ENCODE measurements at places on chromosomes 1 and 21.

- no peak for DNase-seq
Measured at GRCh38 chr1:54979327-54979891, 1.0 kb upstream of the TMEM61 start.

DNA sequence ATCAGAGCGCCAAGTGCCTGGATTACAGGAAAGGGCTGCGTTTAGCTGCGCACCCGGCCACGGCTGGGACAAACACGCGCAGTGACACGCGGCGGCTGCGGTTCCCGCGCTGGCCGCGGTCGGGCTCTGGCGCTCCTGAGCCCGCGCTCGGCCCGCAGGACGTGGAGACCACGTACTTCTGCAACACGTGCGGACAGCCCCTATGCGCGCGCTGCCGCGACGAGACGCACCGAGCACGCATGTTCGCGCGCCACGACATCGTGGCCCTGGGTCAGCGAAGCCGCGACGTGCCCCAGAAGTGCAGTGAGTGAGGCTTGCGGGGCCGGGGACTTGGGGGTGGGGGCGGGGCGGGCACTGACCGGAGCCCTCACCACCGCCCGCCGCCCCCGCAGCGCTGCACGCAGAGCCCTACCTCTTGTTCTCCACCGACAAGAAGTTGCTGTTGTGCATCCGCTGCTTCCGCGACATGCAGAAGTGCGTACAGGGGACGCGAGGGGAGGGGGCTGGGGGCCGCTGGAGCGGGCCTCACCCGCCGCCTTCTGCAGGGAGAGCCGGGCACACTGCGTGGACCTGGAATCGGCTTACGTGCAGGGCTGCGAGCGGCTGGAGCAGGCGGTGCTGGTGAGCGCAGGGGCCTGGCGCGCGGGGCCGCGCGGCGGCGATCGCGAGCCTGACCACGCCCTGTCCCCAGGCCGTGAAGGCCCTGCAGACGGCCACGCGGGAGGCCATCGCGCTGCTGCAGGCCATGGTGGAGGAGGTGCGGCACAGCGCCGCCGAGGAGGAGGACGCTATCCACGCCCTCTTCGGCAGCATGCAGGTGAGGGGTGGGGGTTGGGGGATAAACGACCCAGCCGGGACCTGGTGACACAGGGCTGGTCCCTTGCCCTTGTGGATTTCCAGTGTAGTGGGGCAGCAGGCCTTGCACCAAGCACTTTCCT lies 3.1 kb downstream of the RNF207 start:
- DNase-seq = peak; percentile 23

DNA sequence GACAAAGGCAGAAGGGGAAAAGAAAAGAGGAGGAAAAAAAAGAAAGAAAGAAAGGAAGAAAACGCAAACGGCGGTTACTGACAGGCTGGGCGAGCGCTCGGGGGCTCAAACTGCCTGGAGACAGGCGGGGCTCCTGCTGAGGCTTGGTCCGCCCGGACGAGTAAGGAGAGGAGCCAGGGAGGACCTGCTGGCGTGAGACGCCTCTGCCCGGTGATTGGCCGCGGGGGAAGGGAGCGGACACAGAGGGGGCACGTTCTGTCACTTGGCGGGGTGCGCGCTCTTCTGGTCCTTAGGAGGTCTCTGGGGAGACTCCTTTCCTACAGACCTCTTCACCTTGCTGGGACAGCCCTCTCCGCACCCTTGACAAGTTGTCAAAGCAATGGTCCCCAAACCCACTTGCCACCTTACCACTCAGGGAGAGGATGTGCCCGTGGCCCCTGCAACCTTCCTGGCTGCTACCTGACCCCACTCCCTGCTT lies 791 bp upstream of the PIK3R3 start:
- no peak for DNase-seq

- no peak for DNase-seq
Measured at GRCh38 chr21:41761934-41762635, 4.8 kb downstream of the RIPK4 start.

DNA sequence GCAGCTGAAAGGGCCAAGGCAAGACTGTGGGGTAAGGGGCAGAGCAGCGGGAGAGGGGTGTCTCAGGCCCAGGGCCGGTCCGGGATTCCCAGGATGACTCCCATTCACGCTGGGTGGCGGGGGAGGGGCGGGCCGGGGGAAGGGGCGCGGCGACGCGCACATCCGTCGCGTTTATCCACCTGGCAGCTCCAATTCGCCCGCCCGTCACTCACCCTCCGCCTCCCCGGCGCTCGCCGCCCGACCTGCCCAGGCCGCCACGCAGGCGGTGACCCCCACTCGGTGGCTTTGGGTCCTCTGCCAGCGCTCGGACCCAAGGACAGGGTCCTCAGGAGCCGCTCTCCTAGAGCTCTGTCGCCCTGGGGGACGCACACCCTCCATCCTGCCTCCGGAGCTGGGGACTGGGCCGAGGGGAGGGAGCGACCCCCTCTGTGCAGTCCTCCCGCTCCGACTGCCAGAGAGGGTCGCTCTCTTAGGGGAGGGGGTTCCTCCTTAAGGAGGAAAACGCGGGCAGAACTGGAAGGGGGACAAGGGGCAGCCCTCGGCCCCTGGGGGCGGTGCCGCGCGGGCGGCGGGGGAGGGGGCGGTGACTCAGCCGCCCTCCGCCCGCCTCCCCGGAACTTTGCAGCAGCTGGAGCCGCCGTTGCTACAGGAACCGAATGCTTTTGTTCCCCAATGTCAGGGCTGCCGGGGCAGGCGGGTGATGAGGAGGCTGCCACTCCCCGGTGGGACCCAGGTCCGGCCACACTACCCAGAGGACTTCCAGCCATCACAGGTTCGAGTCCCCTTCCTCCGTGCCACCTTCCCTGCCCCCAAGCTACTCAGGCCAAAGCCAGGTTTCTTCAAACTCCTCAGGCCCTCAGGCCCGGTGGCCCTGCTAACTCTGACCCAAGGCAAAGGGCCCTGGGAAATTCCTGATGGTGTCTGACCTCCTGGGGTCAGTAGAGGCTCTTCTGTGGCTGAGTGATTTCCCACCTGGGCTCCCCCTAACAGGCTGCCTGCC lies 3.4 kb downstream of the ADGRB2 start:
- DNase-seq = peak; percentile 79

GRCh38 chr1:204042516-204042915 lies 30.4 kb upstream of the SOX13 start:
- no peak for DNase-seq

GRCh38 chr1:202951437-202951836 lies 6.7 kb downstream of the ADIPOR1 start:
- DNase-seq = no peak

DNA sequence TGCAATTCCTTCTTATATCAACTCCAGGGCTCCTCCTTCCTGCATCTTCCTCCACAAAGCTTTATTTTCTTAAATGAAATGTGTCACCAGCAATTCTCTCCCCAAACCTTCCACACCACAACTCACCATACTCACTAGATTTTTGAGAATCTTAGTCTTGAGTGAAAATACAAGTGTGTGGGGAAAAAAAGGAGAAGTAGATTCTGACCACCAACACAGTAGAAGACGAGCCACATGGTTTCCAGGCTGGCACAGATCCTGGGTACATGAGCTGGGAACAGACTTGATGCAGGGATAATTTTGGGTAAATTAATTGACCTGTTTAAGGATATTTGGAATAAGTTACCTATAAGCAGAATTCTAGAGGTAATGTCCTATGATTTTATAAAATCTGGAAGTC lies 72.8 kb upstream of the KCNJ15 start:
- DNase-seq = no peak

GRCh38 chr1:225526878-225527277 lies 99.0 kb upstream of the LBR start:
- no peak for DNase-seq

GRCh38 chr1:241356187-241356518 lies 852 bp downstream of the RGS7 start:
- DNase-seq = no peak

DNA sequence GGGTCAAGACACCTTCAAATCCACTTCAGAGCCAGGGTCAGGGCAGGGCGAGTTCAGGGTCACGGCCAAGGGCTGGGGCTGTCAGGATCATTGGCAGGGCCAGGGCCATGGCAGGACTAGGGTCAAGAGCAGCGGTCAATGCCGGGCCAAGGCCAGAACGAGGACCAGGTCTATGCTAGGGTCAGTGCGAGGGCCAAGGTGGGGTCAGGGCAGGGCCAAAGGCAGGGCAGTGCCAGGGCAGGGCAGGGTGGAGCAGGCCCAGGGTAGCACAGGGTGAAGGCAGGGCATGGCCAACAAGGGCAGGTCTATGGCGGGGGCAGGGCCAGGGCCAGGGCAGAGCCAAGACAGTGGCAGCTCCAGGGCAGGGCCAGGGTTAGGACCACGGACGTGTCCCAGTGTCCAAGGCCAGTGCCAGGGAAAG lies 154.0 kb downstream of the LIPI start:
- no peak for DNase-seq

DNA sequence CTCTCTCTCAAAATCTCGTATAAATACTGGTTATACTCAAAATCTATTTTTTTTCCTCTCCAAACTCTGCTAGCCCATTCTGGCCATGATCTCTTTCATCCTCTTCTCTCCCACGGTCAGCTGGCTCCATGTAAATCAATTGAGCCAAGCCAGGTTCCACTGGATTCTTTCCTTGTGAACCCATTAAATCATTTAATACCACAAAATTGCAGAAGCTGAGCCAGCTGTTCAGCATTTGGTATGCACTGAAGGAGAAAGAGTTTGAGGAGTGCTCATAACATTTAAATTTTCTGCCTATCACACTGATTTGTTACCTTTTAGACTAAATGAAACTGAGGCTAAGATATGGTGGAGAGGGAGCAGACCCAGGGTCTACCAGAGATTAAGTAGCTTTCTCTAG lies 29.1 kb upstream of the TADA1 start:
- no peak for DNase-seq

- DNase-seq = no peak
Measured at GRCh38 chr1:84291882-84292655, 9.4 kb upstream of the SAMD13 start.

GRCh38 chr1:176628775-176629174 lies 165.8 kb downstream of the PAPPA2 start:
- no peak for DNase-seq

DNA sequence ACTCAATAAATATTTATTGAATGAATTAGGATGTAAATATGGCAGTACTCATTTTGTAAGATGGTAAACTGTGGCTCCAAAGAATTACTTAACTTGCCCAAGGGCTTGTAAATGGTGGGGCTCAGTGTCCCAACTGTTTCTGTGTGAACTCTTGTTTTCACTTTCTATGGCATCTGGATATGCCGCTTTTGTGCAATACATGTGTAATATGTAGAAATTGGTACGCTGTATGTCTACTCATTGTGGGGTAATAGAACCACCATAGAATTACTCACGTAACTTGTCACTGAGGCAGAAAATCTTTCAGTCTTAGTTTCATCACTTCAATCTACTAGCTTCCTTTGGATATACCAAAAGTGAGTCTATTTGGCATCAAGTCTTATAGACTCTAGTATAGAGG lies 977 bp downstream of the PRPF3 start:
- DNase-seq = peak; percentile 7

DNA sequence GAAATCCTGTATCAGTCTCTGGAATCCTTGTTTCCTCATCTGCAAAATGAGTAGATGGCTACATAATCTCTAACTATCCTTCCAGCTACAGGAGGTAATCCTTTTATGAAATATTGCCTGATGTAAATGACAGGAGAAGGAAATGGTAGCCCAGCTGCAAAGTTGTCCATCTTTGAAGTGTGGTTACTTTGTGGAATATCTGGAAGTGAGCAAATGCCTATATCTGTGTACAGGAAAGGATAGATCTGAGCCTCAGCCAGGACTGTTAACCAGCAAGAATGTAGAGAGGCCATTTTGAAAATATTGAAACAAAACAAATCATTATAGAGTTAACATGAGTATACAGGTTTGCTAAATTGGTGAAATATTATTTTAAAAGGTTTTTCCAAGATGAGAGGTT lies 74.8 kb upstream of the BMP8A start:
- DNase-seq = no peak

DNA sequence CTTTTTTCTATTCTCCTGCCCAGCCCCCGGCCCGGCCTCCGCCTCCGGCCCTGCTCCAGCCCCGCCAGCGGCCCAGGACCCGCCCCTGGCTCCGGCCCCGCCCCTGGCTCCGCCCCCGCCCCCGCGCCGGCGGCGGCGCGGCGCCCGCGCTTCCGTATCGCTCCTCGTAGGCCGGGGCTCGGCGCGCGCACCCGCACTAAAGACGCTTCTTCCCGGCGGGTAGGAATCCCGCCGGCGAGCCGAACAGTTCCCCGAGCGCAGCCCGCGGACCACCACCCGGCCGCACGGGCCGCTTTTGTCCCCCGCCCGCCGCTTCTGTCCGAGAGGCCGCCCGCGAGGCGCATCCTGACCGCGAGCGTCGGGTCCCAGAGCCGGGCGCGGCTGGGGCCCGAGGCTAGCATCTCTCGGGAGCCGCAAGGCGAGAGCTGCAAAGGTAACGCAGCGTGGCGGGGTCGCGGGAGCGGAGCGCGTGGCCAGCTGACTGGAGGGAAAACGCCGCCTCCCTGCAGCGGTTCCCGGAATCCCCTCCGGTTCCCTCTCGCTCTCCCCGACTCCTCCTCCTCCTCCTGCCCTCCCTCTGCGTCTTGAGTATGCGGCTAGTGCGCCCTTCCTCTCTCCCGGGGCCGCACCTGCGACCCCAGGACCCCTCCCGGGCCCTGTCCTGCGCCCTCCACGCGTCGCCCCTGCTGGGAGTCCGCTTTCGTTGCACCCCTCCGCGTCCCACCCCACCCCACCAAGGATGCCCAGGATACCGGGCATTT lies at the start of gene IFNAR2:
IFNAR2 (plus strand) TSS at position 155 of the 761 bp plus-strand sequence. CDS start 11,985 bp downstream, outside the sequence.
- DNase-seq = peak; percentile 79

DNA sequence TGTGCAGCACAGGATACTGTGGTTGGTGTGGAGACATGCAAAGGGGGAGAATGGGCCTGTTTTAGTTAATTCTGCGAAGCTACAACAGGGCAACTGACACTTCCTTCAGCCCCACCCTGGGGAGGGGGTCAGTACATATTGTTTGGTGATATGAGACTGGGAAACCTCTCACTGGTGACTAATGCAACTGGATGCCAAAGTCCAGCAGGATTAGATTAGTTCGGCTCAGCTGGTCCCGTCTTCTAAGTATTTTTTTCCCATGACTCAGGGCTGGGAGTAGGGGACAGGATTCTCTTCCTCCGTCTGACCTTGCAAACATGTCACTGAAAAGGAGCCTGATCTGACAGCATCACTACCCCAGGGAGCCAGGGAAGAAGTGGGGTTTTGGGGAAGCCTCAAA lies 43.0 kb downstream of the PLXNA2 start:
- DNase-seq = no peak

DNA sequence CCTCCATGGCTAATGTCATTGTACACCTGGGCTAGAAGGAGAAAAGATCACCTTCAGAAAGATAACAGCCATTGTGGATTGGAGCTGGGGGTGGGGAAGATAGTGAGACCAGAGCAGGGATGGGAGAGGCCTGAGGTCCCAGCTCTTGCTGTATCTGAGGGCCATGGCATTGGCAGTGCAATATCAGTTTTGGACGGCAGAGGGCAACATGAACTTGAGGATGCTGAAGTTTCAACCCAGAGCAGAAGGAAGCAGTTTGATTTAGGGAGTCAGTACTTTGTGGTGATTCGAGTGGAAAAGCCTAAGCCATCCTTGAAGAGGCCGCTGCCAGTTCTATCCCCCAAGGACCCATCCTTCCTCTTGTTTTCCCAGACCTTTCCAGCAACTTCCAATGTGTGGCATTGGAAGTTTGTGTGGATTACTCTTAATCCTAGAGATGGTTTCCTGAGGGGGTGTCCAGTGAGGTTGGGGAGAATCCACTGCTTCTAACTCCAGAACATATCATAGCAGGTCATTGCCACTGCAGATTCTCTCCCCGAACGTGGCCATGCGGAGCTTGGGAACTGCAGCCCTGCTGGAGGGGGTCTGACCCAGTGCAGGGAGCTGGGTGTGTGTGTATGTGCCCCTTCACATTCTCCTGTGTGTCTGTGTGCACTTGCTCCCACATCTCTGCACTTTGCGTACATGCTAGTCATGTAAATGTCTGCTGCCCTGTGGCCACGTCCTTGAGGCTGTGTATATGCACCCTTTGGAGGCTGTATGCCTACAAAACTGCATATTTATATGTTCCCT lies 24.1 kb downstream of the SLC26A9 start:
- peak; percentile 62 for DNase-seq
